Kidney (tissue), 22 donors: ENCODE measurements at places on chromosomes 4 and X. TPM values are rescaled to one million over a fixed set of nuclear protein-coding genes. Genes with fewer than 3 reads are reported as not detected.

LIN54 gene
- total RNA-seq = 11.9 TPM

STEEP1 gene
- 24.2 TPM for total RNA-seq

TRPC3 gene
- total RNA-seq = 0.44 TPM

GPRASP1 gene
- 8.1 TPM for total RNA-seq

PF4V1 gene
- total RNA-seq = 1.0 TPM

CLDN22 gene
- not detected for total RNA-seq

BGN gene
- total RNA-seq = 164 TPM

GRCh38 chr4:146095091-146095690, 80.3 kb upstream of the LSM6 start:
- no peak for DNase-seq

- no peak for DNase-seq
Observed at GRCh38 chr4:22881411-22881810, 188.7 kb downstream of the GBA3 start.

- no peak for DNase-seq
Observed at GRCh38 chrX:112761242-112762207, 79.1 kb downstream of the AMOT start.

DNA sequence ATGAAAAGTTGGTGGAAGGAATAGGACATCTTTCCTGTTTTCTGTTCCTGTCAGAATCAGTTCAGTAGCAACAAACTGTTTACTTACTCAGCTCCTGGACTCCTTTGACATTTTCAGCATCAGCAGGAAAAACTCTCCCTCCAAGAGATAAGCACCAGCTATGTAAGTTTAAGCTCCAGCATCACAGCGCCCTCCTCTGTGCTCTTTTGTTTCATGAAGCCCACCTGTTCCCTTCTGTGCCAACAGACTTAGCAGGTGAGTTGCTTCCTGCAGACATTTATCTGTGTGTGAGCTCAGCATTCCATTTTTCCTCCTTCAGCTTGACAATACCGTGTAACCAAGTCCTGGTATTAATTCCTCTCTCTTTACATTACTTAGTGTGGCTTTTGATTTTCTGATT, 644.1 kb upstream of the AGA start:
- DNase-seq = peak; percentile 18

DNA sequence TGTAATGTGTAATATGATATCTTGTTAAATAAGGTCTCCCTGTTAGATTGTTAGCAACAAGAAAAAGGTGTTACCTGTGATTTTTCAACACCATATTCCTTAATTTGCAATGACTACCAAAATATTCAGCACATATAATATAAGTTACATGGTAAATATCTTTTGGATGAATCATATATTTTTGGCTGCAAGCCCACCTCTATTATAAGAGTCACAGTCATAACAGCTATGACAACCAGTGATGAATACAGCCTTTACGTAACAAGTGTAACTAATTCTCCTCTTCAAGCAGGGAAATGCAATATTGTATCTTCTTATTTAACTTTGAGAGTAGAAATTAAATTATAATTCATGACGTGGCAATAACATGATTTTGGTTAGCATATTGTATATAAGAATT, 187.0 kb downstream of the NLGN4X start:
- no peak for DNase-seq

DNA sequence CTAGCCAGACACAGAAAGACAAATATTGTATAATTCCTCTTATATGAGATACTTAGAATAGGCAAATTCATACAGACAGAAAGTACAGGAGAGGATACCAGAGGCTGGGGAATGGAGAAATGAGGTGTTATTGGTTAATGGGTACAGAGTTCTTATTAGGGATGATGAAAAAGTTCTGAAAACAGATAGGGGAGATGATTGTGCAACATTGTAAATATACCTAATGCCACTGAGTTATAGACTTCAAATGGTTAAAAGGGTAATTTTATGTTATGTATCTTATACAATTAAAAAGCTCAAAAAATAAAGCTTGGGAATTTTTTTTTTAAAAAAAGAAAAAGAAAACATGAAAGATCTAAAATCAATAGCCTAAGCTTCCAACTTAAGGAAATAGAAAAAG, 98.8 kb upstream of the TECRL start:
- no peak for DNase-seq

GRCh38 chr4:85081196-85081595, 114.7 kb upstream of the WDFY3 start:
- DNase-seq = no peak

GRCh38 chr4:845836-846251, 19.9 kb upstream of the CPLX1 start:
- DNase-seq = peak; percentile 31

- DNase-seq = no peak
Observed at GRCh38 chr4:986428-986878, 391 bp upstream of the IDUA start.

DNA sequence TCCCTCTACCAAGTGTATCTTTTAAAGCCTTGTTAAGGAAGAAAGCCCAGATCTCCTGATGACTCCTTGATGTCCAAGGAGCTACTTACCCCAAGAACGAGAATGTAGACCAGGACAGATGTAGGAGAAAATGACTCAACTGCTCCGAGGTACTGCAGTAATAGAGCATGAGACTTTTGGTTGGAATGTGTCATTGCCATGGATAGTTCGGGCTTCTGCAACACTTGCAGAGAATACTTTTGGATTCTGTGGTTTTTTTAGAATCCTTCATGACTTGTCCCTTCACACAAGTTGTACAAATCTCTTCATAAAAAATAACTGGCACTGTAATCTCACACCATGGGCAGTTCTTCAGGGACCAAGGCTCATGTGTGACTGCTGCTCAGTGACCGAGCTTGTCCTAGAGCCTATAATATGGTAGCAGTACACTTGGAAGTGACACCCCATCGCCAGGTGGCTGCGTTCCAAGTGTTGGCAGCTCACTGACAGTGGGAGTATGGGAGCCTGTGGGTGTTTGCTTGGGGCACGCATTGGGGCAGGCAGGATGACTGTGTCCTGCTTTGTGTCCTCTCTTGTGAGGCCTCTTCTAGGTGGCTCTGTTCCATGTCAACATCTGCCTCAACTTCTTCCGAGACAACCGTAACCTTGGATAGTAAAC, 87.9 kb upstream of the WDR1 start:
- no peak for DNase-seq

GRCh38 chr4:56374956-56375355, 12.3 kb downstream of the AASDH start:
- DNase-seq = no peak

GRCh38 chrX:68822641-68823410, 6.0 kb upstream of the EFNB1 start:
- no peak for DNase-seq

GRCh38 chr4:73620115-73620792, at the start of gene RASSF6:
TSS of gene RASSF6 (minus strand) at chr4:73620436. CDS start at chr4:73611795, 8,641 bp downstream.
- DNase-seq = peak; percentile 93

- no peak for DNase-seq
Observed at GRCh38 chr4:143186212-143186611, 1.5 kb downstream of the USP38 start.

DNA sequence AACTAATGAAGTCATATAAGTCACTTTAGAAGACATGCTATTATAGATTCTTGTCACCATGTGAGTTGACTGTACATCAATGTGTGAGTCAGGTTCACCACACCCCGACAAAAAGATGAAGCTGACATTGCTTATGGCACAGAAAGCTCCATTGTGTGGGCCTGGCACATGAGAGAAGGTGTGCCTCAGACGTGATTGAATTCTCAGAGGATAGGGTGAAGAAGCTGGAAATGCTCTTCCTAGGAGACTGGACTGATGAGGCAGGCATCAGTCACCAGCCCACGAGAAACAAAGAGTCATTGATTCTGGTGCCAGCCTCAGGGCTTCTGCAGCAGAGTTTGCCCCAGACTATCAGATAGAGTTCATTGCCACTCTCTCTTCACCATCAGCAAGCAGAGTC, 35.9 kb upstream of the LRAT start:
- DNase-seq = no peak

DNA sequence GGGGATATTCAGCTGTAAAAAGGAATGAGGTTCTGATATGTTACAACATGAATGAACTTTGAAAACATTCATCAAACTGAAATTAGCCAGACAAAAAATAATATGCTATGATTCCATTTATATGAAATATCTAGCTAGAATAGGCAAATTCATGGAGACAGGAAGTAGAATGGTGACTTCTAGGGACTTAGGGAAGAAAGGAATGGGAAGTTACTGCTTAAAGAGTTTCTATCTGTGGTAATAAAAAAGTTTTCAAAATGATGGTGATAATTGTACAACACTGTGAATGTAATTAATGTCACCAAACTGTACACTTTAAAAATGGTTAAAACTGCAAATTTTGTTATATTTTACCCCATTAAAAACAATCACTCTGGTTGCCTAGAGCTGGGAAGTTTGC, 30.2 kb downstream of the SMIM14 start:
- no peak for DNase-seq
